ENCODE measurements at places on chromosomes 7 and 10. TPM values are rescaled to one million over a fixed set of nuclear protein-coding genes. Genes with fewer than 3 reads are reported as not detected.

COL17A1 gene
- 6.2 TPM for total RNA-seq

DNA sequence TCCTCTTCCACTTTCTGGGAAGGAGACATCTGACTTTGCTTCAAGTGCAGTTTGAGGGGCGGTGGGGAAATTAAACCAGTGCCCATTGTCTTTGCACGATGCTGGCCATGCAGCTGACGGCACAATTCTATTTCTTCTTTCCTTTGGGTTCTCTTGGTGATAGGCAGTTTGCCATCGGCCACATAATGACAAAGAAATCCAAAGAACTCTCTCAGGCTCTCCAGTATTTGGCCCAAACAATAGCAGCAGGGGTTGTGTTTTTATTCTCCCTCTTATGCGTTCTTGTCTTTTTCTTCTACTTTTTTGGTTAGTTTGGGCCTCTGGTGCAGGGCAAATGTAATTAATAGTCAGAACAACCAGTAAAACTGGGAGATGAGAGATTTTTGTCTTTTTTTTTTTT lies 147.0 kb downstream of the EMX2 start:
- H3K4me3 ChIP-seq, result no peak overlapping the region
- H3K27ac ChIP-seq, result no peak overlapping the region
- no peak for DNase-seq
- no peaks in the 10 kb centered on the region for H3K27me3 ChIP-seq
- no peaks in the 10 kb centered on the region for H3K36me3 ChIP-seq

DNA sequence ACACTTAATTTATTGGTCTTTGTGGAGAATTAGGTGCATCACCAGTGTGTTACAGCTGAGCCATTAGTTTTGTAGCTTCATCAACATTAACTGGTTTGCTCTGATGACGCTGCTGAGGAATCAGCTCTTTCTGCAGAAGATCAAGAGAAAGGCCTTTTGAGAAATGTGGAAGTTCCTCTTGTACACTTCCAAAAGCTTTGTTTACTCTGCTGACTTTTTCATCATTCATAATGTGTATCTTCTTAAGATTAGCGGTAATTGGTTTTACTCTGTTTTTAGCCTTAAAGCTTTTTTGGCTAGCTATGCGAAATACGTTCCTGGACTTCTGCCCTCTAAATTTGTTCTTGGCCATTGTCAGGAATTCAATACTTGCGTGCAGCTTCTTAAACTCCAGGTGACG lies 8.2 kb upstream of the PHYH start:
- no peaks in the 10 kb centered on the region for H3K27me3 ChIP-seq
- H3K4me3 ChIP-seq, result no peak overlapping the region
- H3K36me3 ChIP-seq, result no peaks in the 10 kb centered on the region
- no peak for DNase-seq
- no peak overlapping the region for H3K27ac ChIP-seq

GRCh38 chr10:18155321-18155720 lies 15.1 kb downstream of the CACNB2 start:
- no peak overlapping the region for H3K4me3 ChIP-seq
- no peak overlapping the region for H3K27ac ChIP-seq
- DNase-seq, result no peak
- H3K27me3 ChIP-seq, result no peaks in the 10 kb centered on the region
- H3K36me3 ChIP-seq, result no peaks in the 10 kb centered on the region

NUTM2A gene
- 2.3 TPM for total RNA-seq

LIPA gene
- total RNA-seq, result 25.7 TPM

GRCh38 chr10:68559841-68560185 lies 324 bp upstream of the TET1 start:
- no peaks in the 10 kb centered on the region for H3K27me3 ChIP-seq
- peaks cover 20% of the 10 kb centered on the region for H3K4me1 ChIP-seq
- DNase-seq, result no peak

SGCE gene
- 75.9 TPM for total RNA-seq

ZNRF2 gene
- 7.6 TPM for total RNA-seq

DNA sequence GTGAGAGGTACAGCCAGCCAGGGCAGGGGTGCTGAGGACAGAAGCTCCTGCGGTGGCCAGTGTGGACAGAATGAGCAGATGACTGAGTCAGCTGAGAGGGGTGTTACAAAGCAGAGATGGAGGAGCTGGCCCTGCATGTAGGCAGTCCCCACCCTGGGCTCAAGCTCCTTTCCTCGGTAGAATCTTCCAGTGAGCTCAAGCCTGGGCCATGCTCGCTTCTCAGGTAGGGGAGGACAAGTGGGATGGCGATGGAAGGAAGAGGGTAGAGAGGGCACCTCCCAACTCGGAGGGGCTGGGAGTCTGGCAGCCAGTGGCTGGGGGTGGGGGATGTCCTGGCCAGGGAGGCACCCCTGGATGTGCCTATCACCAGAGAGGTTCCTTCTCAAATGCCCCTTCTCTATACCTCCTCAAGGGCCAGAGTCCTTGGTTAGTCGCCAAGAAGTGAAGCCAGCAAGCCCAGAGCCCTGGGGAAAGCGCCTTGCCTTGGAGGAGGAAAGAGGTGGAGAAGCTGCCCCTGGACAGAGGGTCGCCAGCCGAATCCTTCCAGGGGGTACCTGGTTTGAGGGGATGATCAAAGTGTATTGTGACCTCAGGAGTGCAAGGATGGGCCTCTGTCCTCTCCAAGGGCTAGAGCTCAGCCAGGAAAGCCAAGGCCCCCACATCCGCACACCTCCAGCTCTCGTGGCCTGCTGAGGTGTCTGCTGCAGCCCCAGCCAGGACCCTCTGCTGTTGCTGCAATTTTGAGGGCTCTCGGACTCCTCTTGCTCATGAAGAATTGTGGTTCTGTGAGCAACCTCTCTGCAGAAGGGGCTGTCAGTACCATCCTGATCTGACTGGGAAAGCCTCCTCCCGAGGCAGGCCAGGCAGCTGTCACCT lies 88.6 kb upstream of the MACROH2A2 start:
- no peaks in the 10 kb centered on the region for H3K36me3 ChIP-seq
- H3K27ac ChIP-seq, result no peak overlapping the region
- H3K27me3 ChIP-seq, result no peaks in the 10 kb centered on the region

SH2D4B gene
- not detected for total RNA-seq

DNA sequence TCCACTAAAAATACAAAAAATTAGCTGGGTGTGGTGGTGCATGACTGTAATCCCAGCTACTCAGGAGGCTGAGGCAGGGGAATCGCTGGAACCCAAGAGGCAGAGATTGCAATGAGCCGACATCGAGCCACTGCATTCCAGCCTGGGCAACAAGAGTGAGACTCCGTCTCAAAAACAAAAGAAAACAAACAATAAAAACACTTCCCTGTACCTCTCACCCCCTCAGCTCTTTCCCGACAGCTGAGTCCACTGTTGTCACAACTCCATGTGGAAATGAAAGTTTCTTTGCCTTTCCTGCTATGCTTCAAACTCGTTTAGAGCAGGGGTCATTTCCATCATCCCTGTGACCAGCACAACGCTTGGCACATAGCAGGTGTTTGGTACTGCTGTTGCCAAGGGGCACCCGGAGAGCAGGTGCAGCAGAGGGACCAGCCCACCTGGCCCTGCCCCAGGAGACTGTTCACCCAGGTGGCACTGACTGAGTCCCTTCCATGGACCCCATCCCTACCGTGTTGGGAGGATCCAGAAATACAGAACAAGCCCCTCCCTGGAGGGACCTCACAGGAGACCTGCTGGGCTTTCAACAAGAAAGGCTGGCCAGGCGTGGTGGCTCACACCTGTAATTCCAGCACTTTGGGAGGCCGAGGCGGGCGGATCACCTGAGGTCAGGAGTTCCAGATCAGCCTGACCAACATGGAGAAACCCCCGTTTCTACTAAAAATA lies 4.9 kb downstream of the TMEM130 start:
- H3K4me3 ChIP-seq, result no peak overlapping the region
- no peak for DNase-seq
- H3K4me1 ChIP-seq, result no peaks in the 10 kb centered on the region
- no peak overlapping the region for H3K27ac ChIP-seq

DNA sequence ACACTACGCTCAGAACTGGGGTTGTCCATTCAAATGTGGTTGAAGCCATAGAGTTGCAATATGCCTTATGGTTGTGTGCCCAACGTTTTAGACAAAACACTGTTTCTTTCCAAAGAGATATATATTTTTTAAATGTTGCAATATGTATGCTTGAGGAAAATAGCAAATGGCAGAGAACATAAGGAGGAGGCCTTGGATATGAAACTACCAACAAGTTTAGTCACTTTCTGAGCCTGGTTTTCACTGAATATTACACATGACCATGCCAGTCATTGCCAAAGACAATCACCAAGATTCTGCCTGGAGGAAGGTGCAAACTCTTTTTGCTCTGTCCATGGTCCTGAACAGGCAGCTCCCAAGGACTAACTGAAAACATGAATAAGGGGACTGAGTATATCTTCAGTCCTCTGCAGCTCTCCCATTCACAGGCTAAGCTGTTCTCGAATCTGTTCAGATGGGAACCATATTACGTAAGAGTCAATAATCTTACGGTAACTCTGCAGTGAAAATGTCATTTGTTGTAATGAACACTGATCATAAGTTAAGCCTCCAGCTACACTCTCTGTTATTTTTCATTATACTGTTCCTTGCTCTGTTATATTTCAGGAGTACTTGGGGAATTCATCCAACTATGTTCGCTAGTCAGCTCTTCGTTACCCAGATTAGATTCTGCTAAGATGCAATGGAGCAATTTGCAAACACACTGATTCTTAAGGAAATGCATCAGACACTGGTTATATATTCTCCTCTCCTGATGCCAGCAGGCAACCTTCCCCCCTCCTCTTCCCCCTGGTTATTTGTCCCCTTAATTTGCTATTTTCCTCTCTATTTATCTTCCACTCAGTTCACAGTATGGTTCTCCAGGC lies 90.7 kb upstream of the C1QL3 start:
- H3K4me1 ChIP-seq, result no peaks in the 10 kb centered on the region
- H3K4me3 ChIP-seq, result no peak overlapping the region
- no peak overlapping the region for H3K27ac ChIP-seq
- DNase-seq, result no peak

DNA sequence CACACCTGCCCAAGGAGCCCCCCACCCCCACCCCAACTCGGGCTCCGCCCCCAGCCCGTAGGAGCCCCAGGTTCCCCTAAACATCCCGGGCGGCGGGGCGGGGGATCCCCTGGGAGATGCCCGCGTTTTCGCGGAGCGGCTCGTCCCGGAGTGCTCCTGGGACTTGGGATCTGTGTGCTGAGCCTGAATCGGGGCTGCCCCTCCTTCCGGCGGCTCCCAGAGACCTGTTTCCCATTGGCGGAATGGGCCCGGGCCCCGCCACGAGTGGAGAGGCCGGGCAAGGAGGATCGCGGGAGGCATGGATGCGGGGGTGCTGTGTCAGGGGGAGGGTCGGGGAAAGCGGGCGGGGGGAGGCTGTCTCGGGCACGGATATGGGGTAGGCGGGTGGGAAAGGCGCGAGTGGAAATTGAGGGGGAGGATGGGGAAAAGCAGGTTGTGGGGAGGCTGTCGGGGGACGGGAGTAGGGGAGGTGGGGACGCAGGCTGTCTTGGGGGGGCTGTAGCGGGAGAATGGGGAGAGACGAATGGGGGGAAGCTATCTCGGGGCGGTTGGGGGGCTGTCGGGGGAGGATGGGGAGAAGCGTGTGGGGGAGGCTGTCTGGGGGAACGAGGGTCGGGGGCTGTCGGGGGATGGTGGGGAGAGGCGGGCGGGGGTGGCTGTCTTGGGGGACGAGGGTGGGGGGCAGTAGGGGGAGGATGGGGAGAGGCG lies 572 bp upstream of the BHLHA15 start:
- H3K4me3 ChIP-seq, result peak overlapping the region; percentile 19
- peaks cover 10% of the 10 kb centered on the region for H3K4me1 ChIP-seq
- H3K27ac ChIP-seq, result no peak overlapping the region
- DNase-seq, result no peak

GRCh38 chr7:102942181-102942866 lies 29.5 kb downstream of the LRRC17 start:
- peak overlapping the region; percentile 14 for H3K27ac ChIP-seq
- H3K36me3 ChIP-seq, result no peaks in the 10 kb centered on the region
- H3K4me1 ChIP-seq, result no peaks in the 10 kb centered on the region
- H3K27me3 ChIP-seq, result no peaks in the 10 kb centered on the region
- no peak overlapping the region for H3K4me3 ChIP-seq
- no peak for DNase-seq

DNA sequence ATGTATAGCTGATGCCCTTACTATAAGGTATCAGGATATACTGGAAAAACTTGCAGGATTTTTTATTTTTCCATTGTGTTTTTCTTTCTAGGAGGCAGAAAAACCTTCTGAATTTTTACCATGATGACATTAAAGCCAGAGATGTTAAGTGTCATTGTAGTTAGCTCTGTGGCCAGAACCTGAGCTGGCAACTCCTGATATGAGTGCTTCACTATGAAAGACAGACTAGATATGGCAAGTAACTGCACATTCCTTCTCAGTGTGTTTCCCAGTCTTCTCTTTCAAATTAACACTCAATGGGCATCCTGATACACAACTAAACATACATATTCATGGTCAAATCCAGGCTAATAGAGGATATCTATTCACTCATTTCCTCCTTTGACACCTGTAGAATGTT lies 166.2 kb downstream of the CTTNBP2 start:
- no peaks in the 10 kb centered on the region for H3K36me3 ChIP-seq
- H3K27me3 ChIP-seq, result no peaks in the 10 kb centered on the region
- no peak overlapping the region for H3K4me3 ChIP-seq
- no peak for DNase-seq

BMPER gene
- 3.0 TPM for total RNA-seq

THSD7A gene
- total RNA-seq, result 2.9 TPM

DNA sequence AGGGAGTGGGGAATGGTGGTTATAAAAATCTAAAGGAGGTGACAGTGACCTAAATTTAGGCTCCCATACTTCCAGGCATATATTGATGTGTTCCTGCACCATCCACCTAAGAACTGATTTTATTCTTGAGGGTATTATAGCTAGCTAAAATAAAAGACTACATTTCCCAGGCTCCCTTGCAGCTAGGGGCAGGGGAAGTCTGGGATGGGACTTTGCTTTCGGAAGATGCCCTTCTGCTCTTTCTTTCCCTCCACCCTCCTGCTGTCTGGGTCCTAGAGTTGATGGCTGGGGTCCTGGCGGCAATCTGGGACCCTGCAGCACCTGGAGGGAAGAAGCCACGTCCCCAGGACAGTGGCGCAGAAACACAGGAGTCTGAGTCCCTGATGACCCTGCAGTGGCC lies 53.8 kb upstream of the SAMD8 start:
- no peak overlapping the region for H3K27ac ChIP-seq
- no peaks in the 10 kb centered on the region for H3K4me1 ChIP-seq
- no peaks in the 10 kb centered on the region for H3K36me3 ChIP-seq
- H3K27me3 ChIP-seq, result no peaks in the 10 kb centered on the region
- DNase-seq, result no peak

DNA sequence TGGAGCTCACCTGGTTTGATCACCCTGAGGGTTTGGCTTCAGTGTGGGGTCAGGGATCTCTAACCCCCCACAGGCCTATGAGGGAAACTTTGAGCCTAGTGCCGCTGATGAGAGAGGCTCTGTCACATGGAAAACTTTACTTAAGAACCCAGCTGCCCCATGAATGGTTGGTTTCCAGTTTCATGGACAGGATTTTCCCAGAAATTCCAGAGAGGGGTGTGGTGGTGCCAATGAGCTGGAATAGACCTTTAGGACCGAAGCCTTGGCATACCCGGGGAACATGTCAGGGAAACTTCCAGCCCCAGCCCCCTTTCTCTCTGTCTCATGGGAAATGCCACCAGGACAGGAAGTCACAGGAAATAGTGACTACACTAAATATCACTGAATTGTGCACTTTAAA lies 36.9 kb downstream of the AKR1B1 start:
- no peak overlapping the region for H3K4me3 ChIP-seq
- H3K36me3 ChIP-seq, result no peaks in the 10 kb centered on the region
- no peak for DNase-seq
- no peaks in the 10 kb centered on the region for H3K4me1 ChIP-seq

GRCh38 chr7:41067576-41067975 lies 635.3 kb downstream of the INHBA start:
- no peaks in the 10 kb centered on the region for H3K27me3 ChIP-seq
- no peaks in the 10 kb centered on the region for H3K36me3 ChIP-seq
- no peak for DNase-seq

Measured in right atrium auricular region (tissue), 2 donors.